Effector memory CD8-positive, alpha-beta T cell (primary cell): ENCODE measurements at places on chromosomes 7 and 10.

- no peak for DNase-seq
Observed at GRCh38 chr7:45239486-45239885, 81.9 kb downstream of the RAMP3 start.

DNA sequence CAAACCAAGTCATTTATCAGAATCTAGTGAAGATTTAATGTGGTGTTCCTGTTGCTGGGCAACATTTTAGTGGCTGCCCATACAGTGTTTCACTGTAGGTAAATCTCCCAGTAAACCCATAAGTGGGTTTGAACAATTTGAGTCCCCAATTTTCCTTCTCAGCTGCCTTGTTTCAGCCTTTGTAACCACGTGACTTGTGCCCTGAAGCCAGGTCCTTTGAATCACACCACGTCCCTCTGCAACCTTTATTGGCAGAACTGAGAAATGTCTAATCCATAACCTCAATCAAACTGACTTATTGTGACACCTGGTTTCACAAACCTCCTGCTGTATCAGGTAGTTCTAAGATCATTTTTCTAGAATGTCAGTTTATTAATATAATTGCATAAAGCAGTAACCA lies 30.1 kb downstream of the SND1 start:
- DNase-seq = no peak

GRCh38 chr10:17241611-17242333 lies 13.7 kb downstream of the VIM start:
- no peak for DNase-seq

GRCh38 chr10:80518143-80518806 lies 19.4 kb upstream of the SH2D4B start:
- DNase-seq = no peak

DNA sequence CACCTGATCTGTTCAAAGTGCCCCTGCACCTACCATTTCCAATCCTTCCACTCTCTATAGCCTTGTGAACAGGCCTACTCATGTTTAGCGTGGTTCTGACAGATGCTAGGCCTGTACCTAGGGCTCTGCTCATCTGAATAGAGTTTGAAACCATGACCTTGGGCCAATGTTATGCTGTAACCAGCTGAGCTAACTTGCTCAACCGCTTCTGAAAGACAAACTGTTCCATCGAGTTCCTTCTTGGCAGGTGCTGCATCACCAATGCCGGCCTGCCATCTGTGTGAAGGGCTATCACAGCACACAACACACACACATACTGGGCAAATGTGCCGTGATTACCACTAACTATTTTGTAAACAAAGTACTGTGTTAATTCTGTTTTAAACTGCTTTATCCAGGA lies 419.0 kb upstream of the GALNT17 start:
- no peak for DNase-seq

DNA sequence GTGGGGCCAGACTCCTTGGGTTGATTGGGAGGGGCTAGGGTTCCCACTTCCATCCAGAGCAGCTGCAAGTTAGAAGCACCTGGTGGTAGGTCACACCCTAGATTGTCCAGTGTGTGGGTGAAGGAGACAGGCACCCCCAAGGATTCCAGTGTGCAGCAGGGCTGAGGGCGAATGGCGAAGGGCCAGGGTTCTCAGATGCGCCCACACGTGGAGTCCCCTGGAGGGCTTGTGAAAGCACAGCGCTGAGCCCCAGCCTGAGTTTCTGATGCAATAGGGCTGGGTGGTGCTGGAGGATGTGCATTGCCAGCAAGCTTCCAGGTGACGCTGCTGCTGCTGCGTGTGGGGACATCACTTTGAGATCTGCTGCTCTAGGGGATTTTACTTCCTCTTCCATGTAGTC lies 25.4 kb downstream of the TBATA start:
- DNase-seq = no peak

DNA sequence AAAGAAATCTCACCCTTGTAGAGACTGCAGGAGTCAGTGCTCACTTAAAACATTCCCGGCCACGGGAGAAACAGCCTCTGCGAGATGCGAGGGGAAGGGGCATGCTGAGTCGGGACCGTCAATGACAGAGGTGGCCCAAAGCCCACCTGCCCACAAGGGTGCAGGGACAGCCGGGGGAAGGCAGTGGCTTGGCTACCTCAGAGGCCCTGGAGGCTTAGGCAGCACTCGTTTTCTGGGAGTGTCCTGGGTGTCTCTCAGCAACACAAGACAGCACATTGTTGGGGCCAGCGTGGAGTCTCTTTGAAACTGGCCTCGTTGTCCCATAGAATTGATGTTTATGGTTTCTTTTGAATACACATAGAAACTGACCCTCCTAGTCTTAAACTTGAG lies 25.6 kb upstream of the SYCE1 start:
- no peak for DNase-seq

DNA sequence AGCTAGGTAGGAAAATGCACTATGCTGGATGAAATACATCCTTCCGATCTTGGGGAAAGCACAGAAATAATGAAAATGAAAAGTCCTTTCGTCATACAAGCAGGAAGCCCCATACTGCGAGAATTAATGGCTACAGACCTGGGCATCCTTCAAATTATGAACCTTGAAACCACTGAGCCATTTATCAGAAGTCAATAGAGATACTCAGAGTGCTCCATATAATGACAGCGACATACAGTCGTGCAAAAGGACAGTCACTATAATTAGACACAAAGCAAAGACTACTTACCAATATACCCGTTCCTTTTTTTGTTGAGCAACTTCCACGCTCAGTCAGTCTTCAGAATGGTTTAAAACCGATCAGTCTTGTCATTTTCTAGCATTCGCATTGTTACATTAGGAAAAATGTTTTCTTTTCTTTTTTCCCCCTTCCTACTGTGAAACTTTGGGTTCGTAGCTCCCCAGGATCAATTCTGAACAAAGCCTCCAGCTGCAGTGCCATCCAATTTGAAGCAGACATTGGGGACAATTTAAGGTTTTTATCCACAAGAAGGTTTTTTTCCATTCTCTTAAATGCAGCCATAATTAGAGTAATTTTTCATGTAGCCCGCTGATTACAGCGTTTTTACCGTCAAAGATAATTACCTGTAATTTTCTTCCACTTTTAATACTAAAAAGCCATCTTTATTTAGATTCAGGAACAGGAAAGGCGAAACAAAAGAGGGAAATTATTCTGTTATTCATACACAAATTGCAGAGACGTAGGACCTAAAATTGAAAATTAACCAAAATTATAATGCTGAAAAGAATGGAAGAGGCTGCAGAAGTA lies 6.4 kb downstream of the DLX6 start:
- DNase-seq = no peak

DNA sequence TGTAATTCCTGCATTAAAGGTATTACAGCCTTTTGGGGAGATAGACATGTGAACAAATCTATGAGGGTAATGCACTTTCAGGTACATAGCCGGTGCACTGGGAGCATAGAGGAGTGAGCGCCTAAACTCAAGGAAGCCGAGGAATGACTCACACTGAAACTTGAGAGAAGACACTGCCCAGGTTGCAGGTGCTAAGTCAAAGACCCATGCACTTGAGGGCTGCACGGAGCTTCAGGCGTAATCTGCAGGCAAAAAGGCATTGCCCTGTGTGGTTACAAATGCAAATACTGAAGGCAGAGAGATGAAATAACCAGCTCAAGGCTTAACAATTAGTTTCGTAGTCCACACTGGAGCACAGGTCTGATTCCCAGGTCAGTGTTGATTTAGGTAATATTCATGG lies 51.0 kb upstream of the OSBPL3 start:
- no peak for DNase-seq

DNA sequence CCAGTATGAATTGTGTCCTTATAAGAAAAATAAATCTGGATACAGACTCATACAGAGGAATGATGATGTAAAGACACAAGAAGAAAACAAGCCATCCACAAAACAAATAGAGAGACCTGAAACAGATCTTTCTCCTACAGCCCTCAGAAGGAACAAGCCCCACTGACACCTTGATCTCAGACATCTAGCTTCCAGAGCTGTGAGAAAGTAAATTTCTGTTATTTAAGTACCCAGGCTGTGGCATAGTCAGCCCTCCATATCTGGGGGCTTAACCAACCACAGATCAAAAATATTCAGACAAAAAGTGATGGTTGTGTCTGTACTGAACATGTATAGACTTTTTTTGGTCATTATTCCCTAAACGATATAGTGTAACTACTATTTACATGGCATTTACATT lies 23.9 kb upstream of the ANKRD1 start:
- DNase-seq = no peak

GRCh38 chr10:116738339-116738738 lies 4.0 kb downstream of the HSPA12A start:
- no peak for DNase-seq

GRCh38 chr7:149624006-149624405 lies 126.4 kb upstream of the ZNF746 start:
- DNase-seq = peak; percentile 32

DNA sequence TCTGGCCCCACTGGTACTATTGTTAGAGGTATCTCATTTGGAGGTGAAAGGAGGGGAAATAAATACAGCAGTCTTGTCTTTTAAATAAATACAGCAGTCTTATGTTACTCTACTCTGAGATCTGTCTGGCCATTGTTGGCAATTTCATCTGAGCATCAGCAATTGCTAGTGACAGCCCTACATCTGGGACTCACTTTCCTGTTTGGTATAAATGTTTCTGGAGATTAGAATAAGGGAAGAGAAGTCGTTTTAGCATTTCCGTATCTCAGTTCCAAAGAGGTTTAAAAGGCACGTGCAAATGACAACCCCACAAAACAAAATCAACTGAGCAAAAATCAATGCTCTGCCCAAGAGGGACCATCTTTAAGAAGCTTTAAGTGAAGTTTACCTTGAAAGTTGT lies 18.1 kb upstream of the CNNM2 start:
- no peak for DNase-seq

DNA sequence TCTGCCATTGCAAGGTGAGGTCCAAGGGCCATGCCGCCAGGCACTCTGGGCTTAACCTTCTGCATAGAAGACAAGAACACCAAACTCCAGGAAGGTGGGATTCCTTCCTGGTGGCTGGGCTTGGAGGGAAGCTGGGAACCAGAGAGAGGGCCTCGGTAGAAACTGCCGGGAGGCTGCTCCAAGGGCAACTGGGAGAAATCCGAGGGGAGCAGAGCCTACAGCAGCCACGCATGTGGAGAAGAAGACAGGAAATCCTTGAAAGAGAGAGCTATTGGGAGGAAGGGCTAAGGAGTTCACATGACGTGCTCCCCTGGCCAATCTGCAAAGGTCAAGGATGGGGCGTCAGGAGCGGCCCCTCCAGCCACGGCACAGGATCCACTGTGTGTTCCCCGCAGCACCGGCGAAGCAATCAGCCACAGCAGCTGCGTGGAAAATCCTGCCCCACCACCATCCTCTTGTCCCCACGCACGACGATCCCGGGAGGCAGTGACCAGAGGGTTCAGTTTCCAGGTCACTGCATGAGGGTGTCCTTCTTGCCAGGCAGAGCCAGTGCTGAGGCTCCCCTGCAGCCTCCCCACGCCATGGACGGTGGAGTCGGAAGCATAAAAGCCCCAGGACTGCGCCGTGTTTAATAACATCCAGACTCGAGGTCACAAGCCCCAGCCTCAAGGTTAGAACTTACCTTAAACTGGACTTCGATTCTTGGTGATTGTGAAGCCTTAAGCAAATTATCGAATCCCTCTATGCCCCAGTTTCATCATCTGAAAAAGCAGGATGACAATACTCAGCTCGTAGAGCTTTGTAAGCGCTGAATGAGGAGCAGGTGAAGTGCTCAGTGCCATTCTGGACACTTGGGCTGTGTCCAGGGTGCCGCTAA lies 8.6 kb upstream of the PPP2R2D start:
- no peak for DNase-seq

- no peak for DNase-seq
Observed at GRCh38 chr10:114911052-114911711, 26.8 kb upstream of the TRUB1 start.

DNA sequence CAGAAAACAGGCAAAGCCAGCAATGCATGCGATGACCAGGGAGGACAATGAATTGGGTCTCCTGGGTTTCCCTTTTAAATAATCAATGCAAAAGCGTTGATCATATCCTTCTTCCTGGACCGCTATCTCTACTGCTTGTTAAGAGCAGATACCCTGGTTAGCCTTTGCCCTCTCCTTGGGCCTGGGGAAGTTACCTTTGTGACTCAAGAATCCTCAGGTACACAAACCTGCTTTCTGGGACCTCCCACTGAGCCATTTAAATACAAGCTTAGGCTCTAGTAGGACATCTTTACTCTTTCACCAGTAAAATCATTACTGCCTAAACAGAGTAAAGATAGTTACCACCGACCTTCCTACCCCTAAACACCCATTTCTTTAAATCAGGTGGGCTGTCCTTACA lies 173.9 kb downstream of the WNT2 start:
- DNase-seq = no peak

DNA sequence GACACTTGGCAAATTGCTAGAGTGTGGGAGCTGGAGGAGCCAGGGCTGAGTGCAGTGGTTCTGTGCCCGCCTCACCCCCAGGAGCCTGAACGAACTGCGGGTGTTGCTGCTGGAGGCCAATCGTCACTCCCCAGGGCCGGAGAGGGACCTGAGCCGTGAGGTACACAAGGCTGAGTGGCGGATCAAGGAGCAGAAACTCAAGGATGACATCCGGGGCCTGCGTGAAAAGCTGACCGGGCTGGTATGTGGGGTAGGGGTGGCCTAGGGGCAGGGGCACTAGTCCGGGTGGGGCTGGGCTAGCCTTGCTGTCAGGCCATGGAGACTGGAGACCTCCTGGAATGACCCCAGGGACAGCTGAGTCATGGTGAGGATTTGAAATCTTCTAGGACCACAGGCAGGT lies 56.7 kb upstream of the GTF2IRD1 start:
- DNase-seq = no peak

DNA sequence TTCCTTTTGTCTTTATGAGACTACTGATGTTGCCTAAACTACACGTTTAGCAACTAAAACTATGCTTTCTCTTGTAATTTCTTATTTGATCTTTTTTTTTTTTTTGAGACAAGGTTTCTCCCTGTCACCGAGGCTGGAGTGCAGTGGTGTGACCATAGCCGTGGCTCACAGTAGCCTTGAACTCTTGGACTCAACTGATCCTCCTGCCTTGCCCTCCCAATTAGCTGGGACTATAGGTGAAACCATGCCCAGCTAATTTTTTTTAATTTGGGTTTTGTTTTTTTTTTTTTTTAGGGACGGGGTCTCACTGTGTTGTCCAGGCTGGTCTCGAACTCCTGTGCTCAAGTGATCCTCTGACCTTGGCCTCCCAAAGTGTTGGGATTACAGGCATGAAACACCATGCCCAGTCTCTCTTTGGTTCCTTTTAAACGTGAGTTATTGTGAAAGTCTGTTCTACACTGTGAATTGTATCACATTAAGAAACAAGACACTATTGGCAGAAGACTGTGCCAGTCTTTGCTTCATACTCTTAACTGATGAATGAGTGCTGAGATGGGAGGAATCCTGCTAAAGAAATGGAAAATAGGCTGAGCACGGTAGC lies 6.4 kb downstream of the TMEM248 start:
- DNase-seq = no peak

- DNase-seq = no peak
Observed at GRCh38 chr10:58838561-58839208, 326.0 kb downstream of the BICC1 start.
